ENCODE measurements at places on chromosomes 2 and 18.

GRCh38 chr2:217326238-217327022 is 466.6 kb upstream of the TNP1 start:
- DNase-seq = peak; percentile 42

GRCh38 chr2:23545396-23545795 is 160.4 kb downstream of the KLHL29 start:
- DNase-seq = no peak

- DNase-seq = peak; percentile 42
Observed at GRCh38 chr2:174341293-174341994, 6.7 kb downstream of the SP9 start.

DNA sequence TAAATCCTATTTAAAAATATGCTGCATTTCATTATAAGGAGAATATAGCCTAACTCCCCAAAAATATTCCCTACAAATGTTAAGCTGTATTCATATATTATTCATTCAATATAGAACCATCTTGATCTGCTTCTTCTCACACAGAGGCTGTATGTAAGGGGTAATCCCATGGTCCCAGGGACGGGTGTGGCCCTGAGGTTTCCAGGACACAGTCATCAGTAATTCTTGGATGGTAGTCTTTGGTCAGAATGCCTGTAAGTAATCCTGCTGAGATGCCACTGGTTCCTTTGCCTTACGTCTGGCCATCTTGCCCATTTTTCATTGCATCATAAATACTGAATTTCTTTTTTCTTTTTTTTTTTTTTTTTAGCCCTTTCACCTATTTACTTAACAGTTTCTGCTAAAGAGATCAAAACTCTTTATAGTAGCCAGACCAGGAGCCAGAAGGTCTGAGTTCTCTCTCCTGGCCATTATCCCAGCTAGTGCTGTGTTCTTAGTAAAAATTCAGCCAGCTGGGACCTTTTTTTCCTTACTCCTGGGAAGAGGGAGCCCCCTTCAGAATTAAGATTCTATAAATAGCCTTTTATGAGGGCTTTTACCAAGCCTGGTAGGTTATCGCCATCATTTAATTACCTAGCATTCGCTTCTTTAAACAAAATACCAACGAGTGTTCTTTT is 134.9 kb downstream of the SOX11 start:
- no peak for DNase-seq

DNA sequence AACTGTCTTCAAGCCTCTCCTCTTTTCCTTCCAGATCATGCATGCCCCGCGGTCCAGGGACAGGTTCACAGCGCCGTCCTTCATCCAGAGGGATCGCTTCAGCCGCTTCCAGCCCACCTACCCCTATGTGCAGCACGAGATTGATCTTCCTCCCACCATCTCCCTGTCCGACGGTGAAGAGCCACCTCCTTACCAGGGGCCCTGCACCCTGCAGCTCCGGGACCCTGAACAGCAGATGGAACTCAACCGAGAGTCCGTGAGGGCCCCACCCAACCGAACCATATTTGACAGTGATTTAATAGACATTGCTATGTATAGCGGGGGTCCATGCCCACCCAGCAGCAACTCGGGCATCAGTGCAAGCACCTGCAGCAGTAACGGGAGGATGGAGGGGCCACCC is 81.3 kb downstream of the FAM210A start:
- no peak for DNase-seq

Measured in NCI-H1436 (cell line).